B cell (primary cell): ENCODE measurements at places on chromosomes 6 and 20. TPM values are rescaled to one million over a fixed set of nuclear protein-coding genes. Genes with fewer than 3 reads are reported as not detected.

DNA sequence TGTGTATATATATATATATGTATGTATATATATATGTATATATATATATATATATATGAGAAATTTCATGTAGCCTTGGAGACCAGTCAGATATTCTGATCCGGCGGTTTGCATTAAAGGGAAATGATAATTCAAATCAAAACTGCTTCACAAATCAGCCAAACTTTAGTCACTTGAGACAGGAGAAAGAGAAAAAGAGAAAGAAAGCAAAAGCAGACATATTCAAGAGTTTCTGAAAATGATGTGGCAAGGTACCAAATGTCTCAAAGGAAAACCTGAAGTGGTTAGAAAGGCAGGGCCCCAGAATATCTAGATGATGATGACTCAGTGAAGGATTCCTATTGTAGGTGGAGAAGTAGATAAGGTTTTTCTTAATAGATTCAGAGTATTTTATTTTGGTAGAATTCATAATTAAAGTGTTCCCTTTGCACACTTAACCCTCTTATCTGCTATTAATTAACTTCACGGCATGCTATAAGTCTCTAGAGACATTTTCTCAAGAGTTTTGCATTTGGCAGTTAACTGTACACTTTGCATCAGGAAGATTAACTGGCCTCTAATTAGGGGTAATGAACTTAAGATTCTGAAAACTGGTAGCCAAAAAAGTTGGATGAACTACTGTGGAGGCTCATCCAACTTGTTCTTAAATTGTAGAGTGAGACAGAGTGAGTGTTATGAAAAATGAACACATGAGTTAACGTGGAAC lies 50.1 kb upstream of the ASF1A start:
- H3K27me3 ChIP-seq: no peaks in the 10 kb centered on the region
- no peak for DNase-seq
- peaks cover 1% of the 10 kb centered on the region for H3K36me3 ChIP-seq
- no peaks in the 10 kb centered on the region for H3K4me1 ChIP-seq
- H3K27ac ChIP-seq: no peak overlapping the region
- H3K4me3 ChIP-seq: no peak overlapping the region

- no peaks in the 10 kb centered on the region for H3K27me3 ChIP-seq
- peaks cover 21% of the 10 kb centered on the region for H3K4me1 ChIP-seq
- no peak for DNase-seq
These were observed 101.1 kb downstream of the ZFAND3 start for GRCh38 chr6:37920667-37921066.

GRCh38 chr6:33966536-33966935 lies 162.7 kb upstream of the MLN start:
- no peak for DNase-seq
- H3K4me3 ChIP-seq: no peak overlapping the region
- H3K36me3 ChIP-seq: no peaks in the 10 kb centered on the region
- H3K27me3 ChIP-seq: no peaks in the 10 kb centered on the region
- H3K4me1 ChIP-seq: no peaks in the 10 kb centered on the region

DNA sequence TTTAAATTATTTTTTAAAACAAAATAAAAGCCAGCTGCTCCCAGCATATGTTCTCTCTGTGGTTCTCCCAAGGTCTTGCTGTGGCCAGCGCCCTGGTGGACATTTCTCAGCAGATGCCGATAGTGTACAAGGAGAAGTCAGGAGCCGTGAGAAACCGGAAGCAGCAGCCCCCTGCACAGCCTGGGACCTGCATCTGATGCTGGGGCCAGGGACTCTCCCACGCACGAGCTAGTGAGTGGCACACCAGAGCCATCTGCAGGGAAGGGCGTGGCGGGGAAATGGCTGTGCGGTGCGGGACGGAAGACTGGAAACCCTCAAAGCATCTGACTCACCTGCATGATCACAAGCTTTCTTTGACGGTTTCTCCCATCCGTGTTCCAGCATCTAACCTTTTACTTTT lies 16.5 kb downstream of the GFRA4 start:
- H3K4me3 ChIP-seq: no peak overlapping the region
- H3K27me3 ChIP-seq: no peaks in the 10 kb centered on the region
- no peaks in the 10 kb centered on the region for H3K4me1 ChIP-seq
- no peak overlapping the region for H3K27ac ChIP-seq
- no peak for DNase-seq

DNA sequence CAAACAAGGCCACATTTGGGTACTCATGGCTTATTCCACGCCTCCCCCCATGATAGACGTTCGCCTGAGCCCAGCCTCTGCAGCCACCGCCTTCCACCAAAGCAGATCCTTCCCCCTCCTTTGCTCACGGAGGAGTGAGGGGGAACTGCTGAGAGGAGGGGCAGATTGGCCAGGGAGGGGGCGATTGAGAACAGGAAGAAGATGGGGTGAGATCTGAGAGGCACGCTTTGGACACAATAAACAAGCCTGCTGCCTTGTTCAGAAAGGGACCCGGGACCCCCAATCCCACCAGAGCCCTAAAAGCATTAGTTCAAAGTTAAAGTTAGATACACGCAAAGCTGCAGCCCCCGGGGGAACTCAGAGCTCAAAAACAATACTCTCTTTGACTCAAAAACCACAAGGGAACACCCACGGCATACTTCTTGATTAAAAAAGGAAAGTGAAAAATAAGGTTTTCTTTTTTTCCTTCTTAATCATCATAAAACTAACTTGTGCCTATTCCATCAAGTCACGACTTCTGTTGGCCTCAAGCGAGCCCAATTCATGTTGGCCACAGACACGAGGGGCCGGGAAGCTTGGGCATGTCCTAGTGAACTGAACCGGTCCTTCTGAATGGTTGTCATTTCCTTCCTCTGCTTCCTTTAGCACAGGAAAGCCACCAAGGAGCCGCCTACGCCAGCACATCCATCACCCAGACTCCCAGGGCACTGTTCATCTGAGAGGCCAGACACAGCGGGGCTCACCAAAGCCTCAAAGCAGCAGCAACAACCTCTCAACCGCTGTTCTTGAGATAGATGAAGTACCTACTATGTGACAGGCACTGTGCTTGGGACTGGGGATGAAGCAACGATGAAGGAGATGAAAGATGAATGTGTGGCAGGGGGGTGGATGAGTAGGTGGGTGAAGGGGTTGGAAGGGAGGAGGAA lies 44.7 kb downstream of the NFATC2 start:
- peaks cover 19% of the 10 kb centered on the region for H3K36me3 ChIP-seq
- peak overlapping the region; percentile 70 for H3K27ac ChIP-seq
- no peaks in the 10 kb centered on the region for H3K27me3 ChIP-seq
- peak overlapping the region; percentile 47 for H3K4me3 ChIP-seq
- peaks cover 92% of the 10 kb centered on the region for H3K4me1 ChIP-seq

DNA sequence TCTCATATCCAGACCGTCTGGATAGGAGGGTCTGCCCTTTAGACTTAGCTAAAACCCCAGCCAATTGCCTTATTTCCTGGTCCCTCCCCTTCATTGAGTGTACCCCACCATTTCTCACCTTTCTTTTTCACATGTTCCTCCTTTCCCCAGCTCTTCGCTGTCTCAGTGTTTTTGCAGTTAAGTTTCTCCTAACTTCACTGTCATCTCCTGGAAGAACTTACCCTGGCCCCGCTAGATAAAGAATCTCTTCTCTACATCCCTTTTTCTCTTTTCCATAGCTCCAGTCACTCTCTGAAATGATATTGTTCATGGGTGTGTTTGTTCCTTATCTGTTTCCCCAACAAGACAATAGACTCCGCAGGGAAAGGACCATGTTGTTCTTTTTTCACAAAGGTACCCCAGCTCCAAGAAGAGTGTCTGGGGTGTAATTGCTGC lies 208.8 kb downstream of the TSHZ2 start:
- no peaks in the 10 kb centered on the region for H3K36me3 ChIP-seq
- no peaks in the 10 kb centered on the region for H3K4me1 ChIP-seq
- DNase-seq: no peak
- H3K4me3 ChIP-seq: no peak overlapping the region
- H3K27me3 ChIP-seq: no peaks in the 10 kb centered on the region

- H3K27ac ChIP-seq: no peak overlapping the region
- H3K36me3 ChIP-seq: no peaks in the 10 kb centered on the region
- peaks cover 4% of the 10 kb centered on the region for H3K4me1 ChIP-seq
These were observed 13.9 kb upstream of the RANBP9 start for GRCh38 chr6:13725570-13725969.

DNA sequence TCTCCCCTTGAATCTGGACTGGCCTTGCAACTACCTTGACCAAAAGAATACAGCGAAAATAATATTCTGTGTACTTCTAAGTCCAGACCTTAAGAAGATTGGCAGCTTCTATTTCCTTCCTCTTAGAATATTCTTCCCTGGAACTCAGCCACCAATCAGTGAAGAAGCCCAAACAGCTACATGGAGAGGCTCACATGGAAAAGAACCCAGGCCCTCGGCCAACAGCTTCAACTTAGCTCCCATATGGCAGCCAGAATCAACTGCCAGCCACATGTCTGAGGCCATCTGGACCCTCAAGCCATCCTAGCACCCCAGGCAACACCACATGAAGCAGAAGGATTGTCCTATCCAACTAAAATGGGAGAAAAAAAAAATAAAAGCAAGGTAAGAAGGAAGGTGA lies 178.8 kb downstream of the IBTK start:
- DNase-seq: no peak
- no peaks in the 10 kb centered on the region for H3K27me3 ChIP-seq
- H3K4me1 ChIP-seq: no peaks in the 10 kb centered on the region
- H3K4me3 ChIP-seq: no peak overlapping the region
- H3K27ac ChIP-seq: no peak overlapping the region

Gene HLA-DQB2
- polyA plus RNA-seq: 41.1 and 111 TPM in 2 replicates

Gene CENPW
- polyA plus RNA-seq: 1.1 and 1.8 TPM in 2 replicates
